ENCODE measurements at places on chromosomes 4 and X.

- DNase-seq = no peak
Observed at GRCh38 chr4:41472081-41472480, 65.9 kb upstream of the LIMCH1 start.

DNA sequence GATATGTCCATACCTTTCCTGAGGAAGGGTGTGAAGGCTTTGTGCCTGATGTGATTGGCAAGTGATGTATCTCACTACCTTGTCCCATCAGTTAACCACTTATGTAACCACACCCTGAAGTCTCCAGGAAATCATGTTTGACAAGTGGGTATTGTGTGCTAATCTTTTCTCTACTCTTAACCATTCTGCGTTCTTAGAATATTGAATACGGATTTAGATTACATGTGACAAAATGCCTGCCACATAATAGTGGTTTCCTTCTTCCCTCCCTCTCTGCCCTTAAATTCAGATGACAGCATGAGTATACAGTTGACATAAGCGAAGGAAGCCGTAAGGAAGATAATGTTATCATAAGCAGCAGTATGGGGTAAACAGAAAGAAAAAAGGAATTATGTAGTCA lies 108.4 kb downstream of the KLHL8 start:
- DNase-seq = no peak

GRCh38 chr4:168487282-168488035 lies 7.2 kb upstream of the DDX60L start:
- no peak for DNase-seq

DNA sequence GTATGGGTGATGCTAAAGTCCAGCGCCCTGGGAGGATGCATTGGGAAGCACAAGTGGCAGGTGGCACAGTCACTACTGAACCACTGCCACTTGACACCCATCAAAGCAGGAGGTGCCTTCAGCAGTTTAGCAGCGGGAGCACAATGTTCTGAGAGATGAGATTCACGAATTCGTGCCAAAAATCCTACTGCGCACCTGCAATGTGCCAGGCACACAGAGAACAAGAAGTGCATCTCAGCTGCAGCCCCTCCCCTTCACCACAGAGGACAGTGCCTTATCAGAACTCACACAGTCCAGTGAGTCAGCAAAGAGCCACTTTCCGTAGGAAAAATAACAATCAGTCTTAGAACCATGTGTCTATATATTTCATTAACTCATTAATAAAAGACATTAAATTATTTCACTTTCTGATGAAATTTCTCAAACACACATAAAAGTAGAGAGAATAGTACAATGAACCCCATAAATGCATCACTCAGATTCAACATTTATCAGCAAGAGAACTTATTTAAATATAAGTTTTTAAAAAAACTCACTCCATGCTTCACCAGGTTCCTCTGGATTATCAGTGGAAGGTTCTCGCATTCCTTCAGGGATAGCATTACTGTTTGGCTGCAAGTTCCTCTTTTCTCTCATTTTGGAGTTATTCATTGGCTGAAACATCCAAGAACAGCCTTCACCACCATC lies 47.0 kb downstream of the BEND2 start:
- DNase-seq = no peak

DNA sequence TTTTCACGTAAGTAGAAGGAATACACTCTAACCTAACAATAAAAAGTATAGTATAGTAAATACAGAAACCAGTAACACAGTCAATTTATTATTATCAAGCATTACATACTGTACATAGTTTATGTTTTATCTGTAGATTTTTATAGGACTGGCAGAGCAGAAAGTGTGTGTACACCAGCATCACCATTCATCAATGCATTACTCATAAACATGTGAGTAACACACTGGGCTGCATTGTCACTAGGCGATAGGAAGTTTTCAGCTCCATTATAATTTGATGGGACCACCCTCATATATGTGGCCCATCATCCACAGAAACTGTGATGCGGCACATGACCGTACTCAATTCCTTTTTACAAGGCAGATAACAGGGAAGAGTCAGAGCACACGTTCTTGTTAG lies 137.8 kb upstream of the RBPJ start:
- DNase-seq = no peak

- peak; percentile 28 for DNase-seq
Observed at GRCh38 chrX:16445166-16445752, 204.7 kb upstream of the S100G start.

GRCh38 chr4:55927803-55928437 lies 20.8 kb upstream of the CEP135 start:
- DNase-seq = no peak

DNA sequence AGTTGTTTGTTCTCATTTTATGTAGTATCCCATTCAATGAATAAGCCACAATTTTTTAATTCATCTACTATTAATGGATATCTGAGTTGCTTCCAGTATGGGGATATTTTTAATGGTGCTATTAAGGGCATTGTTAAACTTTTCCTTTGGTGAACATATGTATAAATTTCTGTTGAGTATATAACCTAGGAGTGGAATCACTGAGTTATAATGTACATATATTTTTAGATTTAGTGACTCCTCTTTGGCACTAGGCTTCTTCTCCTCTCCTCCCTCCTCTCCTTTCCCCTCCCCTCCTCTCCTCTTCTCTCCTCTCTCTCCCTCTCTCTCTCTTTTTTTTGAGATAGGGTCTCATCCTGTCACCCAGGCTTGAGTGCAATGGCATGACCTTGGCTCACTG lies 26.4 kb downstream of the RBM47 start:
- DNase-seq = no peak

DNA sequence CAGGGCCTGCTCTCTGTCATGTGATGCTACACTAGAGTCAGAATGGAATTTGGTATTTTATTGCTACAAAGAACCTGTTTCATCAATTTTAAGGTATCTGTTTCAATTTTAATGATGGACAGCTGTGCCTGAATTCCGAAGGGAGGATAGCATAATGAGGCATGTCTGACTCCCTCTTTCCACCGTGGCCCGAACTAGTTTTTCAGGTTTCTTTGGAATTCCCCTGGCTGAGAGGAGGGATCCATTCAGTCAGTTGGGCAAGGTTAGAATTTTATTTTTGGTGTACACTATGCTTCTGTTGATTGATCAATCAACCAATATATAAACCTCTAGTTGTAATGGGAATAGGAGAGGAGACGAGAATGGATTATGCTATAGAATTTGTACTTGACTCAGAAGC lies 761.8 kb downstream of the FAM133A start:
- DNase-seq = no peak

GRCh38 chrX:71118985-71119535 lies 664 bp downstream of the MED12 start:
- DNase-seq = no peak

- no peak for DNase-seq
Observed at GRCh38 chr4:154471526-154472331, 19.9 kb downstream of the DCHS2 start.

DNA sequence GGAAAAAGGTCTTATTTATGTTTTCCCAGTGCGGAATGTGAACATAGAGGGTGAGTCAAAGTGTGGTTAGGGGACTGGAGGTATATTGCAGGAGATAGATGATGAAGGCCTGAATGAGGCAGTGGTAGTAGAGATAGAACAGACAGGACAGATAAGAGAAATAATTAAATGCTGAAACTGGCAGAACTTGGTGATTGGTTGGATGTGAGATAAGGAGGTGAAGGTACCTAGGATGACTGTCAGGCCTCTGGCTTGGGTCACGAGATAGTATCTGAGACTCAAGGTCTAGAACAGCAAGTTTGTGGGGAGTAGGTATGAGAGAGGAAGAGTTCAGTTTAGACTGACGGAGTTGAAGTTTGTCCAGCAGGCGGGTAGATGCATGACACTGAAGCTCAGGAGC lies 3.5 kb downstream of the MND1 start:
- DNase-seq = no peak

- DNase-seq = no peak
Observed at GRCh38 chrX:2701600-2701999, 10.5 kb downstream of the CD99 start.

- DNase-seq = no peak
Observed at GRCh38 chr4:139368998-139369397, 66.7 kb upstream of the NDUFC1 start.

DNA sequence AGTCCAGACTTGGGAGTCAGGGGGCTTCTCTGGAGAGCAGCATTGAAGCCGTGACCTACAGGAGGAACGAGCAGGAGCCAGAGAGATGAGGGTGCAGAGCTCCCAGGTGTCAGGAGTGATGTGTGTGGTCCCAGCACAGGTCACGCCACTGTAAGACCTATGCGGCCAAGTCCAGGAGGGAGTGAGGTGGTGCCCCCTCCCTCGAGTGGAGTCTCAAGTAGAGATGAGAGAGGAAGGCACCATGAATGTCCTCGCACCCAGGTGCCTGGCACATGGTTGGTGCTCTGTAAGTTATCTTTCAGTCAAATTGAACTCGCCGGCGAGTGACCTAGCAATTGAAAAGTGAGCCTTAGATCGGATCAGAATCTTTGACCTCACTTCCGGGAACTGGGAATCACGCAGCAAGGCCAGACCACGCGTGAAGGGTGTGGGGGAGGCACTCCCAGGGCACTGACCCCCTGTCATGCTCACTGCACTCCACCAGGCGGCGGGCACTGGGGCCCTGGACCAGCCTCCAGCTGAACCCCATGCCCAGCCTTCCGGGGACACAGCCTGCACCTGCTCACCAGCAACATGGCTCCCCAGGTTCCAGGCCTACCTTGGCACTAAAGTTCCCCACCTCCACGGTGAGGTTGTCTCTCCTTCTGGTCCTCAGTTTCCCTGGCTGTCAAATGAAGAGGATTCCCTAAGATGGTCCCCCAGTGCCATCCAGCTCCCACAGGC lies 127.4 kb downstream of the HMX1 start:
- no peak for DNase-seq

DNA sequence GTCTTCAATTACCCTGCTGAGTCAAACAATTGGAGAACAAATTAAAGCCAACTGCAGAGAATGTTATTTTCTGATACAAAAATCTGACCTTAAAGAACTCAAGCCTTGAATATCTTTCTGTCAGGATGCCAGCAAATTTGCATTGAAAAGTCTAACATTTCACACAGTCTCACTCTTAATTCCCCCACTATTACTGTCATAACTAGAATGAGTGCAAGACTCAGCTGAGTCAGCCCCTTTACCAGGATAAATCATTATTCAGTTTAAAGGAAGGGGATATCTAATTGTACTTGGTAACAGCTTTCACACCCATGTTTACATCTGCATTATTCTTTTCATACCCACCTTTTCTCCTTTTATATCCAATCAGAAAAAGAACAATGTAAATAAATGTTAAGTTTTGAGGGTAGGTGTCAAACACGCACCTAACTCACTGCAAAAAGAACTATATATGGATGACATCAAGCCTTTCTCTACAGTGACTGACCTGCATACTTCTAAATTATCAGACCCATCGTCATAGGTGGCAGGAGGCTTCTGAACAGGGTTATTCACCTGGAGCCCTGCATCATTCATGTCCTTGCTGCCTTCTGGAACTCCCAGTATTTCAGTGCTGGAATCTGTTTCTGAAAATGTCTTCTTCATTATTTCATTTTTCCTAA lies 117.4 kb downstream of the TMA16 start:
- no peak for DNase-seq

DNA sequence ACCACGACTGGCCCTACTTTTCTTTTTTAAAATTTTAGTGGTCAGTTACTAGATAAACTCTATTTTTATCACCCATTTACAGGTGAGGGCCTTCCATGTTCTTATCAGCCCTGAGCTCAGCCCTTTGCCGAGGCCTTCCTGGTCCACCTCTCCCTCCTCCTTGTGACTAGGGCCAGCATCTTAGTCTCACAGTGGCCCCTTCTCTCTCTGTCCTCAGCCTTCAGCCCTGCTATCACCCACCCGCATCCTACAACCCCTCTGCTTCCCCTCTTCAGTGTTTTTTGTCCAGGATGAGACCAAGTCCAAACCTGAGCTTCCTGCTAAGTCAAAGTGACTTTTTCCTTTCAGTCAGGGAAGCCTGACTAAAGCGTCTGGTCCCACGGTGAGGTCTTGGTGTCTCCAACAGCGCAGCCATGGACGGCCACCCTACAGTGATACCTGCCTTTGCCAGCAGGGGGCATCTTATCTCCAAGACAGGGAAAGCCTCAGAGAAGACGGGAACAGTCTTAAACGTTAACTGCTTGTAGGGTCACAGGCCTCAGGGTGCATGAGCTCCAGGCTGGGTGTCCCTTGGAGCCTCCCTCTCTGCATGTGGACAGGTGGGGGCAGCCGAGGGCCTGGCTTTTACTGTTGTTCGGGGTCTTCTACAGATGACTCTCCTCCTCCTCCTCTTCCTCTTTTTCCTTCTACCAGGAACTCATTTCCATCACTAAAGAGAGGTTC lies 11.7 kb upstream of the GAGE10 start:
- peak; percentile 43 for DNase-seq

DNA sequence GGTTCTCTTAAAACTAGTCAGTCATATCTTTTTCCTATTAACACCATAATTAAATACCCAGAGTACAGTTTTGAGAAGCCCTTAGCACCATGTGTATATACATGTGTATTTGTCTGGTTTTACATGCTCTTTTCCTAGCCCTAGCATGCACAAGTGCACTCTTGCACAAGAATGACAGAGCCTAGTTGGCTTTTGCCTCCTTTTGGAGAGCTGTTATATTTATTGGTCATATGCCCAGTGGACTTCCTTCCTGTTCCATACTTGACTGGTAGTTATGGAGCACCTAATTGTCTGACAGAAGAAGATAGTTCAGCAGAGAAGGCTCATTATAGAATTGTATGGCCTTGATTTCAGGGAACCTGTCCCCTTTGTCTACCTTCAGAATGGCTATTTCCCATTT lies 155.6 kb downstream of the ARX start:
- DNase-seq = no peak

DNA sequence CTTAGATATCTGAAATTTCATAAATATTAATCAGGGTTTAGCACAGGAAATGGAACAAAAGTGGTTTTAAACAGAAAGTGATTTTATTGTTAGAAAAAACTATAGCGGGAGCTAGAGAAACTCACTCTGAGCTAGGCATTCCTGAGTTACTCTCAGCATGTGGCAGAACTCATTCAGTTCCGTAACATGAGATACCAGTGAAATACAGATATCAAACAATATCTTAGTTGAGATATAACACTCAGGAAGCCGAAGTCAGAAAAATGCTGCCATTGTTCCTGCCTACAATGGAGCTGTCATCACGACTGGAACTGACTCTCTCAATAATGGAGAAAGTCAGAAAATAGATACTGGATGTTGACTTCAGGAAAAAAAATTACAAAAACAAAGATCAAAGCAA lies 1428.7 kb downstream of the PCDH18 start:
- DNase-seq = no peak

DNA sequence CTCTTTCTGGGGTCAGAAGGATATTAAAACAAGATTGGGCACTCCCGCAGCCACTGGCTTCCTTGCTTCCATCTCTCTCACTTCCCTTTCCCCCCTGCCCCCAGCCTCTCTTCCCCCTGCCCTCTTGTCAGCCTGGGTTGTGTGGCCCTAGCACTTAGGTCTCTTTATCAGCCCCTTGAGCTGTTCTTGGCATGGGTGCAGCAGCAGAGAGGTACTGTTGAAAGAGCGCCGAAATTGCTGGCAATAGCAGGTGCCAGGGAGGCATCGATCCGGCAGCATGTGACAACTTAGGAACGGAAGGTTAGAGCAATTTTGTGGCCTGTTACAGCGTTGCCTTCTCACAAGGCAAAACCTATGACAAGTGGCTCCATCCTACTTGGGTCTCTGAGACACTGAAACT lies 333.1 kb upstream of the IGFBP7 start:
- DNase-seq = no peak

Data from GM13977 (cell line).